ENCODE measurements at places on chromosomes 2 and 18.

DNA sequence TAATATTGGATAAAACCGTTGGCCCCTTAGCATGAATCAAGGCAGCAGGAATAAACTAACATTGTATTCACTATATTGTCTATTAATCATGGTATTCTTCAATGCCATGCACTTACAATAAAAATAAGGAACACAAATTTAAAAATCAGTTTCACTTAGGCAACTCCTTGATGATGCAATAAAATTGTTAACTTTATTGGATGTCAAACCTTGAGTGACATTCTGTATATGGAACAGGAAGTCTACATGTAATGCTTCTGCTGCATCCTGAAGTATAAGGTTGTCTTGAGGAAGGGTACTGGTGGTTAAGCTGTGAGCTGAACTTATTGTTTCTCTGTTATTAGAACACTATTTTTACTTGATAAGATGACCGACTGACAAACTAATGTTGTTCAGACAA lies 605.5 kb downstream of the SATB2 start:
- no peak for DNase-seq

- no peak for DNase-seq
Observed at GRCh38 chr2:217806482-217806765, 196.4 kb downstream of the TNS1 start.

GRCh38 chr18:39636931-39637330 lies 2071.3 kb upstream of the CELF4 start:
- no peak for DNase-seq

DNA sequence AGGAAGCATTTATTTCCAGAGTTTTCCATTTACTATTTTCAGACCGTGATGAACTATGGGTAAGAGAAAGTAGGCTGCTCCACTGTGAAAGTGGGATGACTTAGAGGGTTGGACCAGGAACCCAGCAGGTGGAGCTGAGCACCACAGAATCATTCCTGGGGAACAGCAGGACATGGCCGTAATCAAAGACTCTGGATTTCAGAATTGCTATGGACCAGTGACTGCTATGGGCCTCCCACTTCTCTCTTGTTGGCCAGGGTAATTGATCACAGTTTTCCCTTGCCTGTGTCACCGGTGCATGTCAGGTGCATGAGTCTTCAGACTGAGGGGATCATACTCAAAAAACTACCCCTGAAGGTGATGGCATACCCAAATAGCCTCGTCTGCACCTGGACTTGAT lies 90.6 kb upstream of the GPC1 start:
- no peak for DNase-seq

DNA sequence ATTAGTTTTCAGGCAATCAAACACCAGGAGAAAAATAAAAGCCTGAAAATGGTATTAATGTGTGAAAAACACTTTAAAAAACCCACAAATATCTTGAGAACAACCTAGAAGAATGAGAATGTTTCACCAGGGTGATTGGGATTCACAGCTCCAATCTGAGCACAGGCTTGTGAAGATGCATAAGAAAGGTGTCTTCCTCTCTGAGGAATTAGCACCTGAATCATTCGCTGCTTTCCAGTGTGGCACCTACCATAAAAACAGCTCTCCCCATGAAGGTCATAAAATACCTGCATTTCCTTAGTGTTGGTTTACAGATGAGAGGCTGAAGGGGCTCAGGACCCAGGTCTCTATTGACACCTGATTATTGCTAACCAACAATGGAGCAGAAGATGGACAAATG lies 499.7 kb upstream of the KLHL29 start:
- no peak for DNase-seq

DNA sequence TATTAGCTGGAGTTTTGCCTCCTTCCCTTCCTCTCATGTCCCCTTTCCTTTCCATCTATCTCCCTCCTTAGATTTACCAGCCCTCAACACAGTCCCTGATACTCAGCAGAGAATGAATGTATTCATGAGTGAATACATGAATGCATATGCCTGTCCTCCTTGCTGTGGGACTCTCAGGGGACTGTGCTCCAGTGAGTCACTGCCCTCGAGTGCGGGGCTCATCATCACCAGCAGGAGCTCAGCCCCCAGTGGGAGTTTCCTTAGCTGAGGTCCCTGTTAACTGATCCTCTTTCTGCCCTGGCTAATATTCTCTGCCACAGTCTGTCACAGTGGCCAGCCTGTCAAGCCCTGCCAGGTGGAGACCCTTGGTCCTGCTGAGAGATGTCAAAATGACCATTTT lies 104.9 kb upstream of the LHCGR start:
- no peak for DNase-seq

DNA sequence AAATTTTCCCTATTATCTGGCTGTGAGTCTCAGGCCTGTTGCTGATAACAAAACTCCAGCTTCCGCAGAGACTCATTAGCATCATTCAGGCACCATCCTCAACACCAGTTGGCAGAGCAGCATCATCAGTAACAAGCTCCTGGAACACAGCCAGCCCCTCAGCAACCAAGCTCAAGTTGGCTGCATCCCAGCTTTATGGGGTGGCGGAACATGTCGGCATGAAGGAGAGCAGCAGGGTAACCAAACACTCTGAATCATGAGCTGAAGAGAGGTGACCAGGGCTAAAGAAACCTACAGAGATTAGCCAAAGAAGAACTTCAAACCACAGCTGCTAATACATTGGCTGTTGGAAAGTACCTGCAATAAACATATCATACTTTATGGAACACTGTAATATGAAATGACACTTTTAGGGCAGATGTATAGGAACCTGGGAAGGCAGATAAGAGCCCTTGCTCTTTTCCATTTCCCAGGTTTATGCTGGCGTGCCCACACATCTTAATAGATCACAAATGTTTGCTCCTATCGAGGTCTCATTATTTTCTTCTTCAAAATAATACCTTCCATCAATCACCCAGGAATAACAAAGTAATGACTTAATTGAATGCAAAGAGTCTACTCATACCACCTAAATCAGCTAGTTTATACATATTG lies 63.8 kb downstream of the PDE11A start:
- no peak for DNase-seq

GRCh38 chr2:201264472-201265173 lies 4.3 kb downstream of the CASP8 start:
- no peak for DNase-seq

GRCh38 chr18:10119991-10120390 lies 206.2 kb downstream of the VAPA start:
- DNase-seq = no peak

DNA sequence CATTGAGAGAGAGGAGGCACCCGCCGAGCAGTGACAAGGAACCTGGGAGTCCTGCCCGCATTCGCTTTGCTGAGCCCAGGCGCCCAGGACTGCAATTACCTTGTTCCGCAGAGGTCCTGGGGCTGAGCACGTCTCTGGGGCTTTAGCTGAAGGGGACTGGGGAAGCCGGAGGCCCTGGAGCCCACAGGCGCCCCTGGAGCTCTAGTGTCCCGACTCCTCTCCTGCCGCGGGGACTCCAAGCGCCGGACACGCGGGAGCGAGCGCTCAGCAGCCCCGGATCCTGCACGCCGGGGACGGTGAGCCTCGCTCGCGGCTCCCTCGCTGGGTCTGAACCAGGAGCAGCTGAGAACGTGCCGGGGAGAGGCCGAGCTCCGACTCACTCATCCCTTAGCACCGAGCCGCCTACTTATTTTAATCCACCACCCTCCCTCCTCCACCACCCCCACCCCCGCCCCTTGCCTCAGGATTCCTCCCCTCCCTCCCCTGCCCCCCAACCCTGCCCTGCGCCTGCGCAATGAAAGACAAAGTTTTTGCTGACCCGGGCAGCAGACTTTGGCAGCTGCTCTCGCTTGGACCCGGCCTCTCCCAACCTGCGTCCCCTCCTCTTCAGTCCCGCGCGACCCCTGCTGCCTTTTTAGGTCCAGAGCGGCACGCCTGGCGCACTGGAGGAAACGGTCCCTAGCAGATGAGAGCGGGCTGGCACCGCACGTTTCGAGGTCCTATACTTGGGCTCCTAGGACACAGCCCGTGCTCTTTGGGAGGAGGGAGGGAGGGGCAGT lies at the start of gene OSR1:
TSS of gene OSR1 (minus strand) at position 382 of the 779 bp plus-strand sequence. CDS start 4,818 bp downstream, outside the sequence.
- no peak for DNase-seq

DNA sequence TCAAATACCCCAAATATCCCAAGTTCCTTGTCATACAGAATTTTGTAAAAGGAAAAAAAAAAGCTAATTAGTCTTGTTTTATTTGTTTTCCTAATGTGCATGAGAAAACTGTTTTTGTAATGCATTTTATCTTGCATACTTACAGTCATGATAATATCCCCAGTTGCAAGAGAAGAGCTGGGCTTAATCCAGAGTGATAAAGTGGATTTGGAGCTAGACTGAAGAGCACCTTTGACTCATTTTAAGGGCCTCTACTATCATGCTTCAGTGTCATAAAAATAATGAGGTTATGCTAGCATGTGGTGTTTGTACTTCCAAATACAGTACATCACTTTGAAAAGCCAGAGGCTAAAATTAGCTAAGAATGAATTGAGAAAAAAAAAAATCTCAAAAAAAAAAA lies 26.4 kb downstream of the ARHGAP15 start:
- no peak for DNase-seq

GRCh38 chr2:77831471-77831870 lies 309.3 kb upstream of the LRRTM4 start:
- no peak for DNase-seq

DNA sequence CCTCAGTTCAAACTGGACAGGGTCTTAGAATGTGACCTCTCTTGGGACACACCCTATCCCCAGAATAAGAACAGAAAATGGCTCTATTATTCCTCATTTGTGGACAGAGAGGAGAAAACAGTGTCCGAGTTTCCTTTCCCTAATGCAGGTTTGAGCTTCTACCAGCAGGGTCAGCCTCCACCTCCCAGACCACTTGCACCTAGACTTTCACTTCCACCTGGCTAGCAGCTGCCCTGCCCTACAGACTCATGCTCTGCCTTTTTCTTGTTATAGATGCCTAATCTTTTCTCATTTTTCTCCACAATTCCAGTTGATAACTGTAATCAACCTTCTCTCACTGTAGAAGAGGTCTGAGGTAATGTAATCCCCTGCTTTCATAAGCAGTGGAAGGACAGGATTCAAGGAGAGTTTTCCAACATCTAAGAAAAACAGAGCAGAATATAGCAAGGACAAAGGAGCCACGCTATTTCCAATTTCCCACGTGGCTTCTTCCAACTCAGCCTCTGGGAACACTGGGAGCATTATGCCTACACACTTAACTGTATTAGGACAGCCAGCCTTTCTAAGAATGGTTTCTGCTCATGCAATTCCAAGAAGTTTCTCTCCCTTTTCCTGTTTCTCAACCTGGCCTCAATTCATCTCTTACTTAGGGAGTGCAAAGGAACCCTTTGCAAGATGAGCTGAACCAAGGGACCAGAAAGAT lies 239.8 kb downstream of the BCL11A start:
- DNase-seq = no peak

DNA sequence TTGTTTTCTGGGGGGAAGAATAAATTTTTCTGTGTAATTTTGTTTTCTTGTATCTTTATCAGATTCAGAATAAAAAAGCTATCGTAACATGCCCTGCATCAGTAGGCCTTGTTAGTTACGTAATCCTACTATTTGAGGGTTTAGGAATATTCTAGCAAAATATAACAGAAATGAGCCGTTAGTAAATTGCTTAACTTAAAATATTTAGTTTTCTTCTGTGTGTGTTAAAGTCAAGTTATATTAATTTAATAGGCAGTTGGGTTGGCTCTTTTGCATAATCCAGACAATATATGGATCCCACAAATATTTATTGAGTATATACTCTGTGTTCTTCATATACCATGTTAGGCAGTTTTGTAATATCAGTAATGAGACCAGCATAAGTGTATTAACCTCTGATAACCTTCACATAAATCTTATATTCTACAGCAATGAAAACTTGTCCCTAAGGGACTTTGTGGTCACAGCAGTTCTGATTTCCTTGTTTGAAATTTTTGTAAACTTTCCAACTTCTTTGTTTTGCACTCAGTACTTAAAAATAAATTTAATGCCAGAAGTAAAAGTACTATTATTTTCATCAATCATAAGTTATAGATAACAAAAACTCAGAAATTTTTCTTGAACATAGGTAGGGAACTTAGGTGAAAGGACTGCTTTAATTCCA lies 151.9 kb downstream of the FMNL2 start:
- DNase-seq = no peak

GRCh38 chr2:109685453-109685852 lies 71.3 kb downstream of the SOWAHC start:
- no peak for DNase-seq

DNA sequence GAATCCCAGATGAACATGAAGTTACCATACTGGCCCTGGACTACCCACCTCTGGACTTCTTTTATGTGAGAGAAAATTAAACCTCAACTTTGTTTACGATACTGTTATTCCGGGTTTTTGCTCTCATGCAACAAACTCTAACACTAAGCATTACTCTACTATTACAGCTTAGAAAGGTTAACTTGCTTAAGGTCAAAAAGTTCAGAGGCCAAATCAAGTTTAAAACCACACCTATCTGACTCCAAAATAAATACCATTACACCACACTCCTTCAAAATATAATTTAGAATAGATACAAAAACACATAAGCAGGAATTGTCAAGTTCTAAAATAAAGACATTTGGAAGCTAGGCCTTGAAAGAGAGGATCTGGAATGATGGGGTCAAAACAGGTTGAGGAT lies 75.0 kb downstream of the DTNB start:
- no peak for DNase-seq

GRCh38 chr2:137947728-137948336 lies 16.4 kb upstream of the HNMT start:
- no peak for DNase-seq

- no peak for DNase-seq
Observed at GRCh38 chr18:9766076-9766481, 58.0 kb downstream of the RAB31 start.
